ENCODE measurements at places on chromosomes 4 and X.

DNA sequence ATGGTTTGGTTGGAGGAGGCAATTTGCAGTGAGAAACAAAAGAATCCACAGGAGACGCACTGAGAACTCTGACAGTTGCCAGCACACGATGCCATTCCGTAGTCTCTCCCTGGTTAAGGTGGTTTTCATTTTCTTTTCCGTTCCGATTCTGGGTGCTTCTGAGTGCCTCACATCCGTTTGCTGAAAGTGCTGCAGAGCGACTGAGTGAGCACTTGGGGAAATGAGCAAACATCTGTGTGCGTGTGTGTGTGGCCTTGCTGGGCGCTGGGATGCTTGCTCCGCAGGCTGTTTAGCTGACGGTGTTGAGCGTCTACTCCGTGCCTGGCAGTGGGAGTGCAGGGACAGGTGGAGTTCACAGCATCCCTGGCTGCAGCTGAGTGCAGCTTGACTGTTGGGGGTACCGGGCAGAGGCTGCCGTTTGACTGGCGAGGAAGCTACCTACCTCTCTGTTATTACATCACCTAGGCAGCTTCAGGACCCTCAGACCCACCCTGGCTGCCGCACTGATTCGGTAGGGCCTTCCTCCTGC is 49.3 kb downstream of the SORCS2 start:
- no peak for DNase-seq

- DNase-seq, result peak; percentile 20
Observed at GRCh38 chrX:54357414-54358377, at the start of gene WNK3. WNK3 (minus strand) TSS chrX:54358046.

DNA sequence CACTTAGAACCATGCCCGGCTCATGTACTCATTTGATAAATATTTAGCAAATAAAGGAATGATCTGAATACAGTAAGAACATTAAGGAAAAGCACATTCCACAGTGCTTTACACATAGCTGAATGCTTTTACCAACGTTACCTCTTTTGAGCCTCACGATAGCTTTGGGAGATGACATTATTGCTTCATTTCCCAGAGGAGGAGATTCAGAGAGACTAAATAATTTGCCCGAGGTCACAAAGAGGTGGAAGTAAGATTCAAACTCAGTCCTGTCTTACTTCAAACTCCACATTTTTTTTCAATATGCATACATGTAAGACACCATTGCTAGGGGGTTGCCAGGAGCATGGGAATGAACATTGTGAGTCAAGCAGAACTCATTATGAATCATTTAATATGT is 538.5 kb downstream of the BCOR start:
- no peak for DNase-seq

GRCh38 chrX:99117011-99117410 is 1293.1 kb downstream of the PCDH19 start:
- no peak for DNase-seq

GRCh38 chrX:45709381-45709780 is 508.7 kb upstream of the DIPK2B start:
- no peak for DNase-seq

- DNase-seq, result no peak
Observed at GRCh38 chr4:21387683-21388082, 560.9 kb downstream of the KCNIP4 start.

DNA sequence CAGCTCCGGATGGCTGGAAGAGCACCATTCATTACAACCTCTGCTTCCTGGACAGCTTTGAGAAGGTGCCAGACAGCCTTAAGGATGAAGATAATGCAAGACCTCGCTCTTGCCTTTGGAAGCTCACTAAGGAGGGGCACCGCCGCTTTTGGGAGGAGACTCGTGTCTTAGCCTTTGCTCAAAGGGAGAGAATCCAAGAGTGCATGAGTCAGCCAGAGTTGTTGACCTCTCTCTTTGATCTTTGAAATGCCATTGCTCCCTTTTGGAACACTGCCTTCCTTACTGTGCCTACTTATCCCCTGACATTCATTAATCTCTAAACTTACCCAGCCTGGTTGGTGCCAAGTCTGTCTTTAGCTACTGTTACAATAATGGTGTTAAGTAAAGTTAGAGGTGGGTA is 1.2 kb downstream of the FOXR2 start:
- no peak for DNase-seq

DNA sequence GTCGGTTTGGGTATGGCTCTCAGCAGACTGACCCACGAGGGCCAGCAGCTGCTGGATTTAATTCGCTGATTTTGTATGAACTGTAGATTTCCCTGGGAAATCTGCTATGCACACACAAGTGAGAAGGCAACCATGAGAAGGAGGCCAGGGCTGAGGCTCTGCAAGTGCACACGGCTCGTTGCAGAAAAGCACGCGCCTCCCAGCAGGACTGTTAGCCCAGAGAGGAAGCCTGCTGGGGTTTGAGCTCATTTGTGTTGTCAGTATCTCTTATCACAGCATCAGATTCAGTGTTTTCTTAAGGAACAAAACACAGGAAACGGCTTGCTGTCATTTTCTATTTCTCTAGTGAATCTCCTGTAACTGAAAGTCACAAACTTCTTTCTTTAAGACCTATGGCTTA is 296.2 kb upstream of the FAT1 start:
- DNase-seq, result no peak

DNA sequence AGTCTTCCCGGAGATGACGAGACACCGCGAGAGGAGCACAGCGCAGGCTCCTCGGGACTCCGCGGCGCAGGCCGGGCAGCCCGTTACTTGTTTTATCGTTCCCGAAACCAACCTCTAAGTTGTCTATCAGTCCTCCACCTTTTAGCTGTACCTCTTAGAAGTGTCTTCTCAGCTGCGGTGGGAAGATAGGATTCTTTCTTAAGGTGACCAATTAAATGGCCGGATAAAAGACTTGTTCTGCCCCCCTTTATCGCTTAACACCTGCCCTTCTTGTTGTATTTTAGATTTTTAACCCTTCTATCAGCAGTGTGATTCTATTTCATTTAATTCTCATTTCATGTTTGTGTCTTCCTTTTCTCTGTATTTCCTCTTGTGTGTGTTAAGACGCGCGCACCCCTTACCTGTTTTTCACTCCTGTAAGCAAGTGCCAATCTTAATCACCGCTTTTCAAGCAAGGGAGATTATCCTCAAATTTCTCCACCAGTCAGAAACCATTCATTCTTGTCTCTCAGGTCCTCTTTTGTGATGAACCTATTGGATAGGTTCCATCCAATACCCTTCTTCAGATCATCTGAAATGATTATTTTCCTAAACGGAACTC is at the start of gene SLC9B2:
SLC9B2 (minus strand) TSS at position 15 of the 601 bp plus-strand sequence. CDS start 9,211 bp downstream, outside the sequence.
- peak; percentile 5 for DNase-seq

- DNase-seq, result no peak
Observed at GRCh38 chr4:128354205-128354821, 66.7 kb upstream of the PGRMC2 start.

DNA sequence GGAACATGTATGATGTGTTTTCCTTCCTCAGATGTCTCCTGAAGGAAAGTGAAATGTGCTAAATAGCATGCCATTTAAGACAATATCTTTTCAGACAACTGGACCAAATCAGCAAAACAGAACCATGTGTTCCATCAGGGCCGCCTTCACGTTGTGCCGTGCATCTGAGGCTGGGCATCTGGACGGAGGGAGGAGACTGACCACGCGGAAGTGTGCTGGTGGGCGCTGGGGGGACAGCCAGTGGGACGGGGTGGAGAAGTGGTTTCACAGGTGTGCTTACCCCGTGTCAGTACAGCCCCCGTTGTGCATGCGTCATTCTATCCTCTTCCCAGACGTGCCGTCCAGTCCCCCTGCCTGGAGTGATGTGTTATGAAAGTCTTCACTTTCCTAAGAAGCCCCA is 342.1 kb upstream of the FAT1 start:
- DNase-seq, result no peak

GRCh38 chr4:22202975-22203710 is 254.6 kb upstream of the KCNIP4 start:
- DNase-seq, result no peak

- DNase-seq, result no peak
Observed at GRCh38 chr4:152063621-152064240, 302.9 kb upstream of the GATB start.

DNA sequence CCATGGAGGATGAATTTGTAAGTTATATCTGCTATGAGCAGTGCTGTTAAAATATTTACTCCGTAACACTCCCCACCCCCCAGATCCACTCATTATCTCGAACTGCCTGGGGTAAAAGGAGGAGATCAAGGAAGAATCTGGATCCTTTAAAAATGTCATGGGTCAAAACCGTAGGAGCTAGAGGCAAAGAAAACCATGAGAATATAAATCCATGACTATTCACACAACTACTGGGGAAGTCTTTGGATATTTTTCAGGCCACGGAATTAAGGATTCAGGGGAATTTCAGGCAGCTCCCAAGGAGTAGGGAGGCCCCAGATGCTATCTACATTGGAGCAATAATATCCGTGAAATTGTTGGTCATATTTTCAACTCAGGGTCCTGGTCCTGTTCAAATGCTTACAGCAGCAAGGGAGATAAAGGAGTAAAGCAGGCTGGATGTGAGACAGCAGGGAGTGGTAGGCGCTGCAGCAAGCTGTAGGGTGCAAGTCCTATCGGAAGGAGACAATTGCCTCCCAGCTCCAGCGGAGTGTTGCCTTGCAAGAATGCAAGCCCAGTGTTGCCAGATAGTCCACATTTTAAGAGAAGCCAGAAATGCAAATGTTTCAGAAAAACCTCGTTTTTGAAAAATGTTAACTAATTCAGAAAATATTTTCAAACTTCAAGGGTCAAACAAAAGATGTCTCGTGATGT is 116.2 kb upstream of the KIT start:
- DNase-seq, result no peak

DNA sequence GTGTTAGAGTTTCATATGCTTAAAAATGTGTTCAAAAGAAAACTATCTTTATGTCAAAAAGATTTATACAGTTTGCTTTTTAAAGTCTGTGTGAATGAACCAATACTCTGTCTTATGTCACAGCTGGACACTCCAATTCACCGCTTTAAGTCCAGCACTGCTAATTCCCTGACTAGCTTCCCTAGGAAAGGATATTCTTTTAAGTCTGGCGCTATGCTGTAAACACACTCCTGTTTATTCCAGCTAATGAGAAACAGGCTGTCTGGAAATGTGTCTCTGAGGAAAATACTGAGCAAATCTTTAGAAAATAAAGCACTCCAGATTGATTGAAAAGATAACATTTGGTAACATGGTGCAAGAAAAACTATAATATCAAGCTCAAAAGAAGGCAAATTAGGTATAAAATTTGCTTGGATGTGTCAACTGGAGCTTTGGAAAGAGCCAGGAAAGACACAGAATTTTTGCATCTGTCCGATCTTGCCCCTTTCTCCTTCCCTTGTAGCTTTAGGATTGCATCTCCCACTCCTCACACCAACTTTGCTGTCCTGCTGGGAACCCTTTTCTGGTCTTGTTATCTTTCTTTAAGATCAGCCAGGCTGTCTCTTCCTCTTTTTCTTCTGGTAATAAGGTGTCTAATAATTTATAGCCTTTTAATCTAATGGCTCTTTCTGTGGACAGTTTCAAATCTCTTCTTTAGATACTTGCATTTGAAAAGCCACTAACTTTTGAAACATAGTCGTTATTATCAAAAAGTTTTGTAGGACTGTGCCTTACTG is 40.9 kb upstream of the VEGFC start:
- no peak for DNase-seq

GRCh38 chr4:86536151-86536550 is 58.0 kb upstream of the PTPN13 start:
- no peak for DNase-seq

DNA sequence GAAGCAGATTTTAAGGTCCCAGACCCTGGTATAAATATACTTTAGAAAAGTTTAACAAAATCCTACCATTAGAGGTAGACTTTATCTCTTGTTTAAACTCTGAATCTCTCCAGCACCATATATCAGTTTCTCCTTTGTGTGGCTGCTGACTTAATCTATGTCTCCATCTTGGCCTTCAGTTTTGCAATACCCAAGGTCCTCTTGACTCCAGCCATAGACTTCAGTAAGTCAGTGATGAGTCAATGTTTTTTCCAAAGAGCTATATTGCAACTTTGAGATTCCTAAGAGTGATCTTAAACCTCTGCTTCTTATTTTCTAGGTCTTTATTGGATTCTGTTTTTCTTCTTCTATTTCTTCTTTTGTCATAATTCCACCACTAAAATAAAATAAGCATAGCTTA is 50.8 kb upstream of the ADGRL3 start:
- no peak for DNase-seq

DNA sequence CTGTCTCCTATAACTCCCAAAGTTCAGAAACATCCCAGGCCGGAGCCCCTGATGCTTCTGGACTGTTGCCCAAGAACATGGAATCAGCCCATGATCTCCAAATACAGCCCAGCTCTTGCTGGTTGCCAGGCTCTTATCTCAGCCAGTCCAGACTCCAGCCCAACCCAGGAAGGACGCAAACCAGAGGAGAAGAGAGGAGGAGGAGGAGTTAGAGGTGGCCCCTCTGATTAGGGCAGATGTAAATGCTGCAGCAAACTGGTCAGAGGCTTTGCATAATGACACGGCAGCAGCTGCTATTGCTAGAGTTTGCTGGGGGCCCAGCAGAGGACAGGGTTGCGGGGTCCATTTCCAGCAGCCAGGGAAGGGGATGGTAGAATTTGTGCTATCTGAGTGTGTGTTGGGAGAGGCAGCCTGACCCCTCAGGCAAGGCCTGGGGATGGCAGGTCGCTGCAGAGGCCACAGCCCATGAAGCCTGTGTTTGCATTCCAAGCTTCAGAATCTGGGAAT is 4.2 kb upstream of the OTUD5 start:
- no peak for DNase-seq

- DNase-seq, result no peak
Observed at GRCh38 chr4:166366012-166366411, 493.0 kb downstream of the TLL1 start.

GRCh38 chr4:113998531-113998930 is 19.1 kb upstream of the ARSJ start:
- DNase-seq, result no peak

GRCh38 chrX:70613295-70613694 is 168.7 kb downstream of the DLG3 start:
- DNase-seq, result no peak

DNA sequence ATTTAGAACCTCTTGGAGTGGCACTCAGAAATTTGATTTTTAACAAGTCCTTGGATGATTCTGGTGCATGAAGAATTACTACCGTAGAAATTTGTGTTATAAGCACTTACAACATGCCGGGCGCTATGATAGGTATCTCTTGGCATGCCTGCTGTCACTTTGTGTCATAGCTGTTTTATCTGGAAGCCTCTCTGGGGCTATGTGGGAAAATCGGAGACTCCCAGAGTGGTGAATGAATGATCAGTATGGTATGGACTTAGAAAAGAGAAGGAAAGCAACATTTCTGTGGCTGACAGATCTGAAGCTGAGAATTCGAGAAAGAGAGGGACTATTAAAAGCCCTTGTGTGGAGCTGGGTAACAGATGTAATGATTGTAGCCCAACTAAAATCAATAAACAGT is 177.4 kb upstream of the MAMLD1 start:
- DNase-seq, result no peak

- DNase-seq, result no peak
Observed at GRCh38 chrX:18951032-18951431, 32.9 kb downstream of the PHKA2 start.

GRCh38 chr4:38266616-38267015 is 306.4 kb downstream of the PTTG2 start:
- DNase-seq, result no peak

- no peak for DNase-seq
Observed at GRCh38 chrX:123801901-123802300, 58.0 kb upstream of the XIAP start.

GRCh38 chrX:108640817-108641216 is 95.5 kb downstream of the IRS4 start:
- no peak for DNase-seq
